RWPE2 (cell line): ENCODE measurements at places on chromosomes 3 and 15.

DNA sequence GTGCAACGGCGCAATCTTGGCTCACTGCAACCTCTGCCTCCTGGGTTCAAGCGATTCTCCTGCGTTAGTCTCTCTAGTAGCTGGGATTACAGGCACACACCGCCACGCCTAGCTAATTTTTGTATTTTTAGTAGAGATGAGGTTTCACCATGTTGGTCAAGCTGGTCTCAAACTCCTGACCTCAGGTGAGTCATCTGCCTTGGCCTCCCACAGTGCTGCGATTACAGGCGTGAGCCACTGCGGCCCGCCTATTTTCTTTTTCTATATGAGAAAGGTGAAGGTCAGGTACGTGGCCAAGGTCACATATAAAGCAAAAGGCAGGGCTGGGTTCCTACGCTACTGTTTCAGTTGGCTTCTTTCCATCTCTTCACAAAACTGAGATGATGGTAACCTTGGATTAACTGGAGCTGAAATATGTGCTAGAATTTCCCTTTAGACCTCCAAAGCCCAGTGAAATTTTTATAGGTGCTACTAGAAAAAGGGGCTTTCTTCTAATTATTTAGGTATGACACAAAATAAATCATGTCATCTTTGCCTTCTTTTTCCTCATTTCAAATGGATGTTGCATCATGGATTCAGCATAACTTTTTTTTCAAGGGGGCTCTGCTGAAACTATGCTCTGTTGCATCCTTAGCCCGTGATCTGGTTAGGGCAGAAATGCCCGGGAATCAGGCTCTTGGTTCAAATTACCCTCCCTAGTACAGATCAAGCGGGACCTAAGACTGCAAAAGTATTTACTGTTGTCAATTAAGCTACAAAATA is 68.5 kb downstream of the MYO1E start:
- DNase-seq = peak; percentile 64

GRCh38 chr3:143302638-143303171 is 183.1 kb downstream of the CHST2 start:
- DNase-seq = no peak

GRCh38 chr3:6079561-6080179 is 781.2 kb upstream of the GRM7 start:
- DNase-seq = no peak

- no peak for DNase-seq
Measured at GRCh38 chr3:53166206-53166605, 5.2 kb downstream of the PRKCD start.

DNA sequence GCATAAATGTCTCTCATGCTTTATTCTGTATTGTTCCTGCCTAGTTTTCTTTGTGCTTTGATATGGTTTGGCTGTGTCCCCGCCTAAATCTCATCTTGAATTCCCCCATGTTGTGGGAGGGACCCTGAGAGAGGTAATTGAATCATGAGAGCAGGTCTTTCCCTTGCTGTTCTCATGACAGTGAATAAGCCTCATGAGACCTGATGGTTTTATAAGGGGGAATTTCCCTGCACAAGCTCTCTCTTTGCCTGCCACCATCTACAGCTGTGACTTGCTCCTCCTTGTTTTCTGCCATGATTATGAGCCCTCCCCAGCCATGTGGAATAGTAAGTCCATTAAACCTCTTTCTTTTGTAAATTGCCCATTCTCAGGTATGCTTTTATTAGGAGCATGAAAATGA is 1596.6 kb downstream of the SI start:
- DNase-seq = no peak

- DNase-seq = no peak
Measured at GRCh38 chr15:70269311-70269911, 171.7 kb upstream of the TLE3 start.

DNA sequence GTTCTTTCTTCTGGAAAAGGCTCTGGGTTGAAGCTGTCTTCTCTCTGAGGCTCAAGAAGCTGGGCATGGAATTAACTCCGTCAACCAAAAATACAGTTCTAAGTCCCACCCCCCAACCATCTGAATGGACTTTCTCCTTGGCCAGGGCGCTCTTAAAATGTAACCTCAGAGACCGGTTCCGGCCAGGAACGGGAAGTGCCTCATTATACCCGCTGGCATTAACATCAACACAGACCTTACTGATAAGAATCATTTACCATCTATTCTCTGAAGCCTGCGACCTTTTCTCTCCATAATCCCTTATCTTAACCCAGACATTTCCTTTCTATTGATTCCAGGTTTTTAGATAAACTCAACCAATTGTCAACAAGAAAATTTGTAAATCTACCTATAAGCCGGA is 64.7 kb downstream of the ATP1B3 start:
- no peak for DNase-seq

- no peak for DNase-seq
Measured at GRCh38 chr3:187491371-187491770, 123.2 kb downstream of the RTP4 start.

DNA sequence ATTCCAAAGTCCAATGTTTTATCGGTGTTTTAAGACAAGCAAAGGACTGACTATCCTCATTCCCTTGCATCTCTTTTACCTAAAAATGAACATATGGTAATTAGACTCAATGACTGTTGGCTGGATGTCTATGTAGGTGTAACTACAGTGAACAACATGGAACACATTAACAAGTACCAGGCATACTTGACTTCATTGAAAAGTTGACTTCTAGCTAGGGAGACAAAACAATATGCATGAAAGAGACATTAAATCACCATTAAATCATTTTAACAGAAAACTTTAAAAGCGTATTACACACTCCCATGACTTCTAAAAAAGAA is 34.3 kb upstream of the ANPEP start:
- no peak for DNase-seq

GRCh38 chr3:179921500-179921899 is 115.2 kb downstream of the PEX5L start:
- no peak for DNase-seq

- no peak for DNase-seq
Measured at GRCh38 chr3:144052275-144052674, 80.7 kb downstream of the DIPK2A start.

DNA sequence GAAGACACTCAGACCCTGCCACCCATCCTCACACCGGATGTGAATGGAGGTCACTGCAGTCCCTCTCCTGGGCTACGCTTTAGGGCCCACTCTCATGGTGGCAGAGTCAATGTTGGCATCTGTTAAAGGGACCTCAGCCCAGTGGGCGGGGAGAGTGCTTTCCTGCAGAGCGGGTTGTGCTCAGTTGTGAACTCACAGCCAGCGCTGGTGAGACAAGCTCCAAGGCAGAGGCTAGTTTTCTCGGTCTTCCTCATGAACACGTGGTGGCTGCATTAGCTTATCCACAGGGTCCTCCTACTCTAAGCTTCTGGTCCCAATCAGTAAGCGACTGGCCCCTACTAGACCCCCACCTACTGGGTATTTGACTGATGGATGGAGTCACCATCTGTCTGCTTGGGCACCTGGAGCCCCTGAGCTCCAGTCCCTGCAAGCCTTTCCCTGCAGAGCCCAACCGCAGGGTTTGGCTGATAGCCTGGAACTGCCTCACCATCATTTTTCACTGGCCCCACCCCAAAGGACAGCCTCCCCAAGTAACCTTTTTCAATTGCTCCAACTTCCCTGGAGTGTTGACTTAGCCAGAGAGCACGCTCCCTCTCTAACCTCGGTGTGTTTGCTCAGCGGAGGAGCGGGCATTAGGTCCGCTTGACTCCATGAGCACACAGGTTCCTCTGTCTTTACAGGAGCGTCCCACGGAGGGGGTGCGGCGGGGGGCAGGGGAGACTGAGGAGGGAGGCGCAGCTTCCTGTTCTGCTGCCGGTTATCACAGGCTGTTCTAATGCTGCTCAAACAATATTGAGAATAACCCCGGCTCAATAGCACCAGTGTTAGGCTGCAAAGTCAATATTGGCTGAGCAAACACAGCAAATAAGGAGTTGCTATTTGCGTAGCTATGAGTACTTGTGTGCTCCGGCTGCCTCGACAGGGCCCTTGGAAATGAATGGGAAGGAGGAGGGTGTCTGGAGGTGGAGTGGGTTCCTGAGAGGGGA is 141.7 kb downstream of the RPLP1 start:
- peak; percentile 95 for DNase-seq

DNA sequence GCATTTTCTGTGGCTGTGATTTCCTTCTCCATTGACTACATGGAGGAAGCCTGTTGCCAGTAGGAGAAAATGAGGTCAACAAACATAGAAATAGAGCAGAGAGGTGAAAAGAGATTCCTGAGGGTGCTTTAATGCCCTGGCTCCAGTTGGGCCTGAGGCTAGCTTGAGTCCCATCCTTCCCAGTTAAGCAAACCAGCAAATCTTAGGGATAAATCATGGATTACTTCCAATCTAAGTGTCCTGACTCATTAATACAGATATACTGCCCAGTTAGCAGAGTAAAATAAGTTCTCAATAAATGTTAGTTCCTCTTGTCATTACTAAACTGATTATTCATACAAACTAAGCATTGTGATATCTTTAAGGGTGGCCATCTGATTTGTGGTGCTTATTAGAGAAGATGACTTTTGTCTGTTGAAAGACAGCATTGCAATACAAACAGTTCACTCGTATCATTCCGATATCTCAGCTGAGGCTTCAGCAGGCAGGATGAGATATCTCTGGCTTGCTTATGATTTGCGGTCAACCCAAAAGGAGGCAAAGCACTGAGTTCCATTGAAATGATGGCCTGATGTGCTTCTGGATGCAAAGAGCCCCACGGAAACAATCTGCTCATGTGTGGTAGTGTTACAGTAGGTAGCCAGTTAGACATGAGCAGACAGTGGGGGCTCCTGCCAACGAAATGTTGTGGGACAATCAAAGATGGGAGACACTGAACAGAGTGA is 6.6 kb upstream of the STARD5 start:
- DNase-seq = no peak

- DNase-seq = no peak
Measured at GRCh38 chr3:37456781-37457180, 282.4 kb upstream of the LRRFIP2 start.

DNA sequence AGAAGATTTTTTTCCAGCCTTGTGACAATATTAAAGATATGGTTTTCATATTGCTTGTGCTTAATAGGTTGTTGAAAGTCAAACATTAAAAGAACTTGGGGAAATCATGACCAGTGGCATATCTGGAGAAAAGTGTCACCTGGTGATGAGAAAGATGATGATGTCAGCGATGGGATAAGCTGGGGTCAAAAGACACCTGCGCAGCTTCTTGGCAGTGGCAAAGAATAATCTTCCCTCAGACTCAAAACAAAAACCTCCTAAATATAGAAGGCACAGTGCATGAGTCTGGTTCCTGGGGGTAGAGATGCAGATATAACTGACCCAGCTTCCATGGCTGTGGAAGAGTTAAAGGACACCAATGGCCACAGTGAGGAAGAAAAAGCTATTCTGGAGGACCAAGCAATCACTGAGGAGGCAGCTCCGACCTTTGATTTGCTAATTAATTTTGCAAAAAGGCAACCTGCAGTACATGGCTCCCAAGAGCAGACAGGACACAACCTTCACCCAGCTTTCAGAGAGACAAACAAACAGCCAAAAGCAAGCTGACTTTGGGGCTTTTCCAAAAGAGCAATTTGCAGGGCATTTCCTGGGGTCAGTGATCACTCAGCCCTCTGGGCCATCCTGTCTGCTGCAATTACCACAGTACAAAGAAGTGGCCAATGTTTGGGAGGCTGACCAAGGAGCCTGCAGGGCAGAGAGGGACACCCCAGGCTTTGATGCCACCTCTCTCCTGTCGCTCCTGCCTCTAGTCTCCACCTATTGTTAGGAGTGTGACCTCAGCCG is 17.6 kb upstream of the SEMA5B start:
- DNase-seq = no peak

- DNase-seq = no peak
Measured at GRCh38 chr3:33312361-33312760, 35.1 kb downstream of the FBXL2 start.

DNA sequence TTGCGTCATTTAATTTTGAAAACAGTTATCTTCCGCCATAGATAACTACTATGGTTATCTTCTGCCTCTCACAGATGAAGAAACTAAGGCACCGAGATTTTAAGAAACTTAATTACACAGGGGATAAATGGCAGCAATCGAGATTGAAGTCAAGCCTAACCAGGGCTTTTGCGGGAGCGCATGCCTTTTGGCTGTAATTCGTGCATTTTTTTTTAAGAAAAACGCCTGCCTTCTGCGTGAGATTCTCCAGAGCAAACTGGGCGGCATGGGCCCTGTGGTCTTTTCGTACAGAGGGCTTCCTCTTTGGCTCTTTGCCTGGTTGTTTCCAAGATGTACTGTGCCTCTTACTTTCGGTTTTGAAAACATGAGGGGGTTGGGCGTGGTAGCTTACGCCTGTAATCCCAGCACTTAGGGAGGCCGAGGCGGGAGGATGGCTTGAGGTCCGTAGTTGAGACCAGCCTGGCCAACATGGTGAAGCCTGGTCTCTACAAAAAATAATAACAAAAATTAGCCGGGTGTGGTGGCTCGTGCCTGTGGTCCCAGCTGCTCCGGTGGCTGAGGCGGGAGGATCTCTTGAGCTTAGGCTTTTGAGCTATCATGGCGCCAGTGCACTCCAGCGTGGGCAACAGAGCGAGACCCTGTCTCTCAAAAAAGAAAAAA is 1.2 kb downstream of the B2M start:
- no peak for DNase-seq

GRCh38 chr3:32198714-32199113 is 39.8 kb upstream of the CMTM8 start:
- DNase-seq = no peak

GRCh38 chr3:31810991-31811433 is 170.1 kb downstream of the OSBPL10 start:
- DNase-seq = no peak

- no peak for DNase-seq
Measured at GRCh38 chr3:62585861-62586260, 212.5 kb upstream of the FEZF2 start.

- DNase-seq = no peak
Measured at GRCh38 chr3:14616606-14617507, 34.7 kb upstream of the CCDC174 start.

- DNase-seq = no peak
Measured at GRCh38 chr3:172580680-172581401, 57.6 kb upstream of the TNFSF10 start.

DNA sequence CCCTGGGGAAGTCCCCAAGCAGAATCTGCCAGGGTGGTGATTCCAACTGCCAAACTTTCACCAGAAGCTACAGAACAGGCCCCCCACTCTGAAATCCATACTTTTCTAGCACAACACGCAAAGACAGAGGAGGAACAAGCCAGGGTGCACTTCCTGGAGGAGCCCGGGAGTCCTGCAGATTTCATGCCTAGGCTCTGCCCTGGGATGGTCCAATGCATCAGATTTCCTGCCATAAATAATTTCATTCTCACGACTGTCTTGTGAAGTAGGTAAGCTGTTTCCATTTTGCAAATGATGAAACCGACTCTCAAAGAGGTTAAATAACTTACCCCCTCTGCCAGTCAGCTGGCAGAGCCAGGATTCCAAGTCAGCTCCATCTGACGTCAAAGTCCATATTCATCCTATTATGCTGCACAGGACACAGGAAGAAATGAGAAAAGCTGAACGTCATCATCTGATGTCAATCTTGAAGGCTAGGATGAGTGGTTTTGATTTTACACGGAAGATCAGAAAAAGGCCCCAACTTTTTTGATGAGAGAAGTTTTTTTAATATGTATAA is 134.8 kb upstream of the IGF1R start:
- no peak for DNase-seq

DNA sequence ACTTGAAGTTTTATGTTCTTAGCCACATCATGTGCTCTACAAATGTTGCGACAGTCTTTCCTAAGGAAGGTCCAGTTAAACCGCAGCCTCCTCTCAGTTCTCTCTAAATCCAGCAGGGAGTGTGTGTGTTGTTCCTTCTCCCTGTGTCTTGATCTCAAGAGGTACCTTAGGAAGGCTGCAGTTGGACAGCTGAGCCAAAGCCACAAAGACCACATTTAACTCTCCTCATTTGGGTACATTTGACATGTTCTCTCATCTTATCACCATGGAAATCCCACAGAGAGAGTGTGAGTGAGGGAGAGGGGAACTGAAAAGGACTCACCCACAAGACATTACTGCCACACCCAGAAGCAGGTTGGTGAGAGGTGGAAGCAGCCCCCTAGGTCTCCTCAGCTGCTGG is 79.5 kb downstream of the CD200R1L start:
- no peak for DNase-seq
